ENCODE measurements at places on chromosomes 6 and 20.

GRCh38 chr6:33235221-33235634 is 26.9 kb downstream of the RING1 start:
- no peak for DNase-seq

- no peak for DNase-seq
Measured at GRCh38 chr20:32130965-32131364, 21.5 kb downstream of the TM9SF4 start.

DNA sequence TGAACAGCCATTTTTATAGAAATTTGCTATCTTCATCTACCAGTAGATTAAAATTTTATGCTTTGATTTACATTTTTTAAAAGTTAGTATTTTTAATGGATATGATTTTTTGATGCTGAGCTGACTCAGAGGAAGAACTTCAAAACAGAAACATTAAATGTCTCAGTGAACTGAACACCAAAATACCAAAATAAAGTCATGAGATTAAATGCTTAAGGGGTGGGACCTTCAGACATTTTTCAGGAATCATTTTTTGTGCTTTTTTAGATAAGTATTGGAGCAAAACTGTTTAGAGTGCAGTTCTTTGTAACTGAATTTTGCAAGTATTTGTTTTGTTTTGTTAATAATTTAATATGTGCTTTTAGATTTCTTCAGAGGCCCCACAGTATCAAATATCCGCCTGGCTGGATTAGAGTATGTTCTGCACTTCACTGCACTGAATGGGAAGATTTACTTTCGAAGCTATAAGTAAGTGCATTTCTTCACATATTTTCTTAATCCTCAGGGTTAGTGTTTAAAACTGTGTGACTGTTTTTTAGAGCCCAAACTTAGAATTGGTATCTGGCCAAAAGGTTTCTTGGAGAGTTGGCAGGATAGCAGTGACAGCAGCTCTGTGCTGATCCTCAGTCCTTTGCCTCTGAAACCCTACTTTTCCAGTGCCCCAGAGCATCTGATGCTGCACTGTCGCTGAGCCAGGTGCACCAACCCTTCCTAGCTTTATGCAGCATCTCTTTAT is 33.7 kb downstream of the RPF2 start:
- DNase-seq, result no peak

DNA sequence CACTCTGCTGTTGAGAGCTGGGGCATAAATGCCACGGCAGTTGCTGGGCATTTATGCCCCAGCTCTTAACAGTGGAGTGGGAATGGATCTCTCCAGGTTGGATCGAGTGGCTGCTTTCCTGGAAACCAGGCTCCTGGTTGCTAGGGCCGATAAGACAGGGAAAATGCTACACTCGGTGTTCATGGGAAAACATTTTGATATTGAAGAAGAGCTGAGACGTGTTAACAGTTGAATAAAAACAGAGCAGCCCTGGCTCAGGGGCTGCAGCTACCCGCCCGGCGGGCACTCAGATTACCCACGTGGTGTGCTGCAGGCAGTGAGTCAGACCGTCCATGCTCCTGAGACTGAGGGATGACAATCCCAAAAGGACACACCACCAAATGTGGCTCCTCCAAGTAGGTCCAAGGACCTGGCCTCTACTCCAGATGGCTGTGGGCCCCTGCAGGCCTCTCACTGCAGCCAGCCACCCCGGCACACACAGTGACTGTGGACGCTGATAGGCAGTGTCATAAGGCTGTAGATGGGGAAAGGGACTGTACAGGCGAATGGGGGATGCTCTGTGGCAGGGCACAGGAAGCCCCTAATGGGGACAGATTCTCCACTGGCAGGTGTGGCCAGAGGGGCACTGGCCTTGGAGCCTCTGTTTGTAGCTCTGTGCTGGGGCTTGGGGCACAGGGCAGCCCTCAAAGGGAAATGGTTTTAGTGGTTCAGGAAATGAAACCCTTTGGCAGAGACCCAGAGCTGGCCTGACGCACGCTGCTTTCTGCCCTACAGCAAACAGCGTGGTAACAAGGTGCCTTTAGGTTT is 237.8 kb downstream of the LY86 start:
- peak; percentile 62 for DNase-seq

DNA sequence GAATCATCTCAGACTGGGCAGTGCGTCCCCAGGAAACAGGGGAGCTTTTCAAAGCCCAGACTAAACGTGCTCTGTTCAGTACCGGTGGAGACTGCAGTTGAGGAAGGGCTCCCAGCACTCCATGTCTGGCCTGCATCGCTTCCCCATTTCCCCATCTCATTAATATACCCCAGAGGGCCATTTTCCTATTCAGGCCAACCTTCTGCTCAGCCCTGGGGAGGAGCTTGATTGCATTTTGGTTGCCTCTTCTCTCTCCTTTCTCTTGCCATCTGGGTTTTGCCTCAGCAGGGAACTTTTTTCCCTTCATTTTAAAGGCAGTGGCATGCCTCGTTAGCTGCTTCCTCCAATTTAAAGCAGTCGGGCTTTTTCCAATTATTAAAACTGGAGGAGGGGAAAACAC is 394.3 kb upstream of the SOX4 start:
- no peak for DNase-seq

DNA sequence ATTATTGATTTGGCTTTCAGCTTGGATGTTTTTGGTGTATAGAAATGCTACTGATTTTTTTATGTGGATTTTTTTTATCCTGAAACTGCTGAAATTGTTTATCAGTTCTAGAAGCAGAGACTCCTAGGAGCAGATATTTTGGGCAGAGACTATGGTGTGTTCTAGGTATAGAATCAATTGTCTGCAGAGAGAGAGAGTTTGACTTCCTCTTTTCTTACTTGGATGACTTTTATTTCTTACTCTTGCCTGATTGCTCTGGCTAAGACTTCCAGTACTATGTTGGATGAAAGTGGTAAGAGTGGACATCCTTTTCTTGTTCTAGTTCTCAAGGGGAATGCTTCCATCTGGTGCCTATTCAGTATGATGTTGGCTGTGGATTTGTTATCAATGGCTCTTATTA is 370.6 kb downstream of the PHF3 start:
- DNase-seq, result no peak

DNA sequence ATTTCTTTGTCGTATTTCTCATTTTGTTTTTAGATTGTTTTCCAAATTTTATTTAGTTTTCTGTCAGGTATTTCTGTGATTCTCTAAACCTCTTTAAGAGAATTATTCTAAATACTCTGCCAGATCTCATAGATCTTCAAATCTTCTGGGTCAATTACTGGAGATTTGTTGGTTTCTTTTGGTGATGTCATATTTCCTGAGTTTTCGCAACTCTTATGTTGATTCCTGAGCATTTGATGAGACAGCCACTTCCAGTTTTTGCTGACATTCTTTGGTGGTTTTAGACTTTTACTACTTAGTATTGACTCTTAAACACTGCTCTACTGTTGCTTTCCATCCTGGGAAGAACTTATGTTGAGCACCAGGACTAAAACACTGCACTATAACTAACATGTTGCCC is 21.9 kb downstream of the ADGB start:
- no peak for DNase-seq

- DNase-seq, result peak; percentile 58
Measured at GRCh38 chr6:11315743-11316437, 83.4 kb upstream of the NEDD9 start.
